T-helper 2 cell (primary cell): ENCODE measurements at places on chromosomes 3 and 15.

GRCh38 chr3:161187046-161187445 lies 34.1 kb upstream of the NMD3 start:
- no peak for DNase-seq

- DNase-seq: no peak
Measured at GRCh38 chr15:74179101-74179841, 5.8 kb downstream of the ISLR start.

DNA sequence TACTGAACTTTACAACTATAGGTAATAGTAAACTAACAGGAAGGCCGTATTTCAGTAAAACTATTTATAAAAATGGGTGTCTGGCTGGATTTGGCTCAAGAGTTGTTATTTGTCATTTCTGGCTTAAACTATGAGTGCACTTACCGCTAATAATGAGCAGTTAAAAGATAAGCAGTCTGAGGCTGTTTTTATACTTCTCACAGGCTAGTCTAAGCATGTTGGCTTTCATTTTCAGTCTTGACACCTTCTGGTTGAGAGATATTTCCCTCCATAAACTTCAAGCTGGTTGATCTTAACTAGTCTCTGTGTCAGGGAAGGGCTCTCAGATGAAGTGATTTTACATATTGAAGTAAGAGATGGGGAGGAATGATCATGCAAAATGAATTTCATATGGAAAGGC lies 96.1 kb downstream of the RSRC1 start:
- DNase-seq: peak; percentile 6

- no peak for DNase-seq
Measured at GRCh38 chr3:4045756-4046155, 246.5 kb downstream of the LRRN1 start.

- no peak for DNase-seq
Measured at GRCh38 chr15:101048176-101048575, 129.0 kb downstream of the LRRK1 start.

- no peak for DNase-seq
Measured at GRCh38 chr3:119588112-119588511, 8.8 kb downstream of the ADPRH start.

GRCh38 chr3:64242435-64242834 lies 17.2 kb upstream of the PRICKLE2 start:
- DNase-seq: no peak

- no peak for DNase-seq
Measured at GRCh38 chr15:83365370-83365938, 81.0 kb upstream of the BNC1 start.

GRCh38 chr3:9902372-9903237 lies at the start of gene IL17RE:
IL17RE (plus strand) TSS chr3:9902848; CDS start chr3:9902933, 85 bp downstream.
- no peak for DNase-seq

- no peak for DNase-seq
Measured at GRCh38 chr3:105957722-105958121, 88.9 kb upstream of the CBLB start.

- no peak for DNase-seq
Measured at GRCh38 chr3:32354362-32354778, 37.3 kb upstream of the CMTM7 start.

DNA sequence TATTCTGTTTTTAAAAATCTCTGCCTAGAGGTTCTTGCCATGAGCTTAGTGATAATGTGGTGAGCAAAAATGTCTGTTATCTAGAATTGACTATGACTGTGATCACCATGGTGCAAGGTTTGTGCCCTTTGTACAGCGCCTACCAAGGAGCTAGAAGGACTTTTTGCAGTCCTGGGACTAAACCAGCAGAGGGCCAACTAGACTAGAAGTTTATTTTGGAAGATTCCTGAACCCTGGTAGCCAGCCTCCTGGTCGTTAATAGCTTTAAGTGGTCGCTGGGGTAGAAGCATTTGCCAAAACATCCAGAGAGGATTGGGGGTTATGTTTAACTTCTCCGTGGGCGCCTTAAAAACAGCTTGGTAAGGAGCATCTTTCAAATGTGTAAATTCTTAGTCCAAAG lies 7.8 kb downstream of the SCG5 start:
- no peak for DNase-seq

DNA sequence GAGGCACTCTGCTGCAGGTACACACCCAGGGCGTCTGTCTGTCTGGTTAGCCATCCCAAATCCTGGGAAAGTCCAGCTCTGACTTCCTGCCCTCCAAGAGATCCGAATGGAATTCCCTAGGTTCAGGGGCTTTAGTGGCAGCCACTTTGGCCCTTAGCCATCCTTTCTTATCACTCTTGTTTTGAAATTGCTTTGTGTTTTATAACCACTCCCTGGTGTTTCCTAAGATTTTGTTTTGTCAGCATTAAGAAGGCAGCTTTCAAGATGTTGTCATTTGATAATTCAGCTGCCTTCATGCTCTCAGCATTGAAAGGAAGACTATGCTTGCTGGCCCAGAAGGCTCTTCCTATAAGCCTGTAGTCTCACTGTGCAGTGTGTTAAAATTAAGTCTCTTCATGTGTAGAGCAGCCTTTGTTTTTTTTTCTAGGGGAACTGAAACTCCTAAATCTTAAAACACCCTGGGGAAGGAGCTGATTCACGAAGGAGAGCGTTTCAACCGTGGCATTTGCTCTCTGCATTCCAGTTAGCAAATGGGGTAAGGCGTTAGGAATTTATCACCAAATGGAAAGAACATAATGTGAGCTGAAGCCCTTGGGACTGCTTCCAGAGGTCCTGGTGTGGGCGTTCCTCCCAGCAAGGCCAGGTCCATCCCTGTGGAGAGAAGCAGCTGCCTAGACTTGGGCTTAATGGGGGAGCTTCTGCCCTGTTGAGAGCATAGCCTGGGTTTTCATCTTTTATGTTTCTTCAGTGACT lies 14.2 kb upstream of the CLEC3B start:
- no peak for DNase-seq

DNA sequence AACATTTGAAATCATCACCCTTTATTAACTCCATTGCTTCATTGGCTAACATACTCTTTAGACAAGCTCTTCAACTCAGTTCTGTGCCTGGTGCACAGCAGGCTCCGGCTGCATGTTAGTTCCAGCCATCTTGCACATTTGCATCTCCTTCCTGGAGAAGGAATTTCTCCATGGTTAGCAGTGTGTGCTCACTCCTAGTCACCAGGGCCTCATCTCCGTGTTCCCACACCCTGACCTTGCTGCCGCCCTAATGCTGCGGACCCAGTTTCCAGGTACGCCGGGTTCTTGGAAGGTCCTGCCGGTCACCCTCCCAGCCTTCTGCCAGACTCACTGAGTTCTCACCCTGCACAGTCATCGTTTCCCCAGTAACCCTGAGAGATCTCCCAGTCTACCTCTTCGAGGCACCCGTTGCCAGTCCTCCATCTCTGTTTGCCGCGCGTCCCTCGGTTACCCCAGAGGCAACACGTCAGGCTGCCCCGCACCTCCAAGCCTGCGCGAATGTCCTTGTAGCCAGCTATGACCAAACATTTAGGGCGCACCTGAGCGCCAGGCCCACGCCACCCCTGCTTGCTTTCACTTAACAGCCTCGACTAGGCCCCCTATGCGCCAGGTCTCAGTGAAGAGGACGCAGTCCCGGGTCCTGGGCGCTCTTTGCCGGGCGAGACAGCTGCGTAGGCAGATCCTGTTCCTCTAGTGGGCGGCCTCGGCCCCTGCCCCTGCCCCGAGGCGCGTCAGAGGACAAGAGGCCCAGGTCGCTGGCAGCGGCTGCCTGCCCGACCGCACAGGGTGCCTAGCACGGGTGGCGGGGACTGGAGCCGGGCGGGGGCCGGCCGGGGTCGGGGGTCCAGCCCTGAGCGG lies 747 bp upstream of the ZNF592 start:
- DNase-seq: peak; percentile 66

DNA sequence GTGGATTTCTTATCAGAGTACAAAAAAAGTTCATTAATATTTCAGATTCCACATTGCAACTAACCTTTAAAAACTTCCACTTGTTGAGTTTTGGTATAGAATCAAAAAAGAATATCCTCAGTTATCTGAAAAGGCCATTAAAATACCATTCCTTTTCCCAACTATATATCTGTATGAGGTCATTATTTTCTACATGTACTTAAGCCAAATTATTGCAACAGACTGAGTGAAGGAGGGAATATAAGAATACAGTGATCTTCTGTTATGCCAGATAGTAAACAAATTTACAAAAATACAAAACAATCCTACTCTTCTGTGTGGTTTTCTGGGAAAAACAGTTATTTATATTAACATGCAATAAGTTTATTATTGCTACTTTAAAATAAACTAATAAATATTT lies 5.7 kb upstream of the GANC start:
- DNase-seq: no peak

GRCh38 chr15:71588746-71589145 lies 221.6 kb upstream of the NR2E3 start:
- no peak for DNase-seq

DNA sequence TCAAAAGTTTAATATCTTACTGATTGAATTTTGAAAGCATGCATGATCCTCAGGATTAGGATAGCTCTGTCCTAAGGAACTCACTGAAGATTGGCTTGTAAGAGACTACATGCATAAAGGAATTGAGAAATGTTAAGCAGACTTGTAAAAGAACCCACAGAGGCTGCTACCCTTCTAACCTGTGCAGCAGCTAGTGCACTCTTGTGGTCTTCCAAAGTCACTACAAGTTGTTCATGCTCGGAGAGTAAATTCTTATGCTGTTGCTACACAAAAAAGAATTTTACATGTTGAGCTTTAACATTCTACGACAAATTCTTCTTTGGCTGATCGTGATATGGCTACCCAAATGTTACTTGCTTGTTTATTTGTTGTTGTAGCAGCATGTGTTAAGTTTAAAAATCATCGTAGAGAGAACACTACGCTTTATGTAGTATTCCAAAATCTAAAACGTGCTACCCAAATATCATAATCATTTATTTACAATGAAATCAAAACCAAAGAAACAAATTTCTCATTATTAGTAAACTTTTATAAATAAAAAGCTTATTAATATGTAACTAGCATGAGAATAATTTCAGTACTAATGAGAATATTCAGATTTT lies 55.0 kb downstream of the GOLIM4 start:
- no peak for DNase-seq

GRCh38 chr15:75138016-75138999 lies 63.4 kb upstream of the C15orf39 start:
- no peak for DNase-seq

- no peak for DNase-seq
Measured at GRCh38 chr15:31407851-31408250, 81.2 kb downstream of the KLF13 start.

GRCh38 chr3:106257172-106257571 lies 388.4 kb upstream of the CBLB start:
- DNase-seq: no peak

- no peak for DNase-seq
Measured at GRCh38 chr3:122559906-122560305, 4.2 kb downstream of the PARP9 start.

DNA sequence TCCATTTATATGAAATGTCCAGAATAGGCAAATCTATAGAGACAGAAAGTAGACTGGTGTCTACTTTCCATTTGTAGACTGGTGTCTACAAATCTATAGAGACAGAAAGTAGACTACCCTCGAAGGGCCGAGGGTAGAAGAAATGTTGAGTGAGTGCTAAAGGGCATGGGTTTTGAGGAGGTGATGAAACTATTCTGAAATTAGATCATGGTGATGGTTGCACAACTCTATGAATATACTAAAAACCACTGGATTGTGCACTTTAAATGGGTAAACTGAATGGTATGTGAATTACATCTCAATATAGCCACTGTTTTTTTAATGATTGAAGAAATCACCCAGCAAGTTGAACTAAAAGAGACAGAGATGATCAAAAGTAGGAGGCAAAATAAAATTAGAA lies 27.9 kb downstream of the TP53BP1 start:
- no peak for DNase-seq

- no peak for DNase-seq
Measured at GRCh38 chr3:31371484-31372177, 161.1 kb upstream of the STT3B start.

DNA sequence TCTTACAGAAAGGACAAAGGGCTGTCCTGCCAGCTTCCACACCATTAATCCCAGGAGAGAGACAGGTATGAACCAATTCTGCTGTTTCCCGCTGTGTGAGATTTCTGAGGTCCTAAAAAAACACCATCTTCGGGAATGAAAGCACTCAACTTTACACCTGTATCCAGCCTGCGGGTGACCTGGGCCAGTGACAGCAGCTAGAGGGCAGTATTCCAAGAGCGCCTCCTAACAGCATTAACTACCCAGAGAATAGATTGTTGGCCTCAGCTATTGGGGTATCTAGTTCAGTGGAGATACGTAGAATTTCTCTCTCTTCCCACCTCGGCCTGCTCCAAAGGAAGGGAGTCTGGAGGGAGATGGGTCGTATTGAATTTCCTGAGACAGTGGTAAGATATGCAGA lies 55.1 kb downstream of the WDR76 start:
- DNase-seq: no peak

GRCh38 chr15:94875550-94875949 lies 644.2 kb downstream of the MCTP2 start:
- DNase-seq: no peak

- no peak for DNase-seq
Measured at GRCh38 chr15:77038312-77039216, 32.3 kb downstream of the TSPAN3 start.

- no peak for DNase-seq
Measured at GRCh38 chr15:98419173-98419780, 229.1 kb upstream of the IGF1R start.

- DNase-seq: no peak
Measured at GRCh38 chr3:23760325-23760724, 45.4 kb upstream of the UBE2E1 start.

- no peak for DNase-seq
Measured at GRCh38 chr3:1131166-1131565, 38.3 kb downstream of the CNTN6 start.

DNA sequence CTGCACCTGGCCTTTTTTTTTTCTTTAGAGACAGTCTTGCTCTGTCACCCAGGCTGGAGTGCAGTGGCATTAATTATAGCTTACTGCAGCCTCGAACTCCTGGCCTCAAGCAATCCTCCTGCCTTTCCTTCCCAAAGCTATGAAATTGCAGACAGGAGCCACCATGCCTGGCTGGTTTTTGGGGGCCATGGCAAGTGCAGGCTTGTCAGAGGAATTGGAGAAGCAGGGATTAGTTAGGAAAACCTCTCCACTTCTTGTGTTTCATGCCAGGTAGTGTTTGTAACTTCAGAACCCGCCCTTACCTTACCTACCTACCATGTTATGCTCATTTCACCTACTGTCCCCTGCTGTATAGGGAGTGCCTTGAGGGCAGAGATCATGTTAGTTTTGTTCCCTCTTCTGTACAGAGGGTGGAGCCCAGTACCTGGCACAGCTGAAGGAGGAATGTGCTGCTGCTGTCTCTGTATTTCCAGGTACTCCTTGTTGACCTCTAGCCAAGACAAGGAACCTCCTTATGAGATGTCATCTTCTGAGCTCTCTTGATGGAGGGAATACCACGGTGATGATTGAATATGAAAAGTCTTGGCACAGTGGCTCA lies 43.8 kb downstream of the TRAK1 start:
- DNase-seq: no peak

- DNase-seq: no peak
Measured at GRCh38 chr3:146343551-146343950, 92.6 kb upstream of the PLSCR4 start.
